Left renal cortex interstitium (tissue), 4 donors: ENCODE measurements at places on chromosomes 13 and 19. TPM values are rescaled to one million over a fixed set of nuclear protein-coding genes. Genes with fewer than 3 reads are reported as not detected.

Gene NAPSA
- 10.9 TPM for polyA plus RNA-seq

Gene NCAN
- not detected for polyA plus RNA-seq

Gene RASIP1
- polyA plus RNA-seq = 16.6 TPM

Gene OR7D2
- polyA plus RNA-seq = 0.05 TPM

Gene TLE6
- 10.7 TPM for polyA plus RNA-seq

Gene BRME1
- 6.6 TPM for polyA plus RNA-seq

Gene YJEFN3
- polyA plus RNA-seq = 14.2 TPM

Gene PRR22
- polyA plus RNA-seq = 4.4 TPM

Gene CRLF1
- polyA plus RNA-seq = 3.5 TPM

Gene CCDC159
- polyA plus RNA-seq = 20.7 TPM

Gene CYSLTR2
- 0.65 TPM for polyA plus RNA-seq

Gene EDNRB
- polyA plus RNA-seq = 85.0 TPM

Gene PLEKHA4
- polyA plus RNA-seq = 17.9 TPM

Gene FGF22
- 0.27 TPM for polyA plus RNA-seq

Gene LRG1
- 0.68 TPM for polyA plus RNA-seq

Gene DNMT1
- polyA plus RNA-seq = 125 TPM

Gene CRX
- polyA plus RNA-seq = not detected

Gene RRAS
- 29.3 TPM for polyA plus RNA-seq

Gene RASAL3
- polyA plus RNA-seq = 1.6 TPM

Gene ZNF560
- polyA plus RNA-seq = 0.76 TPM

Gene PSG2
- not detected for polyA plus RNA-seq

Gene KCNJ14
- polyA plus RNA-seq = 1.0 TPM

Gene APLP1
- polyA plus RNA-seq = 28.9 TPM

Gene TPTE2
- polyA plus RNA-seq = 0.63 TPM
